ENCODE measurements at places on chromosomes 12 and 14. TPM values are rescaled to one million over a fixed set of nuclear protein-coding genes. Genes with fewer than 3 reads are reported as not detected.

HOXC12 gene
- total RNA-seq = not detected

C12orf42 gene
- 0.32 TPM for total RNA-seq

IL23A gene
- total RNA-seq = not detected

SUOX gene
- 14.4 TPM for total RNA-seq

SIRT4 gene
- total RNA-seq = 2.3 TPM

ANKRD33 gene
- not detected for total RNA-seq

TCL1B gene
- not detected for total RNA-seq

MYL2 gene
- total RNA-seq = 9.5 TPM

INHBC gene
- total RNA-seq = not detected

FAM90A1 gene
- not detected for total RNA-seq

IRF2BPL gene
- total RNA-seq = 26.4 TPM

CMA1 gene
- 3.2 TPM for total RNA-seq

ANKS1B gene
- 43.7 TPM for total RNA-seq

MARS1 gene
- total RNA-seq = 55.1 TPM

TOGARAM1 gene
- 78.8 TPM for total RNA-seq

RNFT2 gene
- total RNA-seq = 1.1 TPM

PPM1A gene
- 75.9 TPM for total RNA-seq

SYT1 gene
- 13.8 TPM for total RNA-seq

CELA1 gene
- total RNA-seq = not detected

DENND5B gene
- 27.5 TPM for total RNA-seq

CISTR gene
- not detected for total RNA-seq

A2M gene
- total RNA-seq = 428 TPM

CLEC4A gene
- 2.1 TPM for total RNA-seq

NAP1L1 gene
- total RNA-seq = 358 TPM

AVPR1A gene
- 43.7 TPM for total RNA-seq

TMBIM4 gene
- 97.0 TPM for total RNA-seq

ADGRD1 gene
- total RNA-seq = 60.1 TPM

All from urinary bladder (tissue), 4 donors.